A549 (cell line): ENCODE measurements at places on chromosomes 13 and 19. TPM values are rescaled to one million over a fixed set of nuclear protein-coding genes. Genes with fewer than 3 reads are reported as not detected.

DNA sequence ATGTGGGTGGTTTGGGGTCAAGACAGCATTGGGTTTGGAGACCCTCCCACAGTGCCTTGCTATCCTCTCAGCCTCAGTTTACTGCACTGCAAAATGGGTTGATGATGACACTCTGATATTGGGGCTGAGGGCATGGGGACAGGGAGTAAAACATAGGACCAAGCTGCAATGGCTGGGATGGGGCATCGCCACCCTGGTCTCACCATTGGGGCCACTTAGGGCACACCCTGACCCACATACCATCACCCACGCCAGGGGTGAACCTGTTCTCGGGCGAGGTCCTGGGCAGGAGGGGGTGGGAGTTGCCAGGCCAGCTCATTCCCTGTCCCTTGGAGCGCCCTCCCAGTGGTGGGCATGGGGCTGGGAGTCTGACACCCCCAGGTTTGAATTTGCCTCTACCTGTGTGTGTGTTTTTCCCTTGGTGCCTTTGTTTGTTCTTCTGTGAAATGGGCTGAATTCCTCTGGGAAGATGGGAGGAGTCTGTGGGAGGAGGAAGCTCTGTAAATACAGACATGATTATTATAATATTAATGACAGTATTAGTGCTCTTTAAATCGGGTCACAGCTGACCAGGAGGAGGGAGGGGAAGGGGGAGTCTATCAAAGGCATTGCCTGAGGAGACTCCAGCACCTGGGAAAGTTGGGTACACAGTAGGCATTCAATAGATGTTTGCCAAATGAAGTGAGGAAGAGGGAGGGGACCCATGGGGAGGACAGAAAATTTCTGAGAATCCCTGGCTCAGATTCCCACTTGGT, 2.2 kb upstream of the FCHO1 start:
- DNase-seq: no peak

The FAM83E gene
- 0.24 to 0.45 TPM (median 0.41 TPM) in 3 replicates for polyA plus RNA-seq

The GPR183 gene
- polyA plus RNA-seq: not detected in 3 replicates

The MBD3L2 gene
- polyA plus RNA-seq: not detected in 3 replicates

The ZNF560 gene
- not detected in 3 replicates for polyA plus RNA-seq

DNA sequence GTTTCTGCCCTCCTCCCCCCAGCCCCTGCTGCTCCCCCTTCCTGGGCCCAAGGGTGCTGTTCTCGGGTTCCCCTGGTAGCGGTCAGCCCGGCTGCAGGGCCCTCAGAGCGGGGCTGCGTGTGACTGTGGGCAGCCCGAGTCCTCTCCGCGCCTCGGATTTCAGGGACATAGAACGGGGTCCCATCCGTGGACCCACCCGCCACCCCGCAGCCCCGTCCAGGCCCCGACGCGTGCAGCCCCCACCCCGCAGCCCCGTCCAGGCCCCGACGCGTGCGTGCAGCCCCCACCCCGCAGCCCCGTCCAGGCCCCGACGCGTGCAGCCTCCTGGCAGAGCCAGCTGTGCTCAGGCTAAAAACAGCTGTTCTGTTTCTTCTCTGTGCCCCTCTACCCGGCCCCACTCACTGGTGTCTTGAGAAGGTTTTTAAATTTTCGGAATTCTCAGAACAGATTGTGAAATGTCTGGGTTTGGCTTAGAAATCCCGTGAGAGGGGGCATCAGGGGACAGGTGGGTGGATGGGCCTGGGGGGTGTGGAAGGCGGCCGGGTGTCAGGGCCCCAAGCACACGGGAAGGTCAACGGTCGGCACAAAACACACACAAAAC, 5.5 kb upstream of the PRTN3 start:
- DNase-seq: no peak

GRCh38 chr19:34179066-34179465, 6.8 kb downstream of the LSM14A start:
- DNase-seq: no peak

DNA sequence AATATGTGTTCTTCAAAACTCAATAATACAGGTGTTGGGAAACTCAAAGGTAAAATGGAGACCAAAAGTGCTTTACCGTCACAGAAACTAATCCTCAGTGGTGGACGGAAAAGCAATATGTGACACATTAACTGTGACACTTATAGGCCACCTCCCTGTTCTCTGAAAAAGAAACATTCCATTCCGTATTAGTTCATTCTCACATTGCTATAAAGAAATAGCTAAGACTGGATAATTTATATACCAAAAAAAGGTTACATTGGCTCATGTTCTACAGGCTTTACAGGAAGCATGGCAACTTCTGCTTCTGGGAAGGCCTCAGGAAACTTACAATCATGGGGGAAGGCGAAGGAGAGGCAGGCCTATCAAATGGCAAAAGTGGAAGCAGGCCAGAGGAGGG, 435.3 kb upstream of the HTR2A start:
- DNase-seq: no peak

DNA sequence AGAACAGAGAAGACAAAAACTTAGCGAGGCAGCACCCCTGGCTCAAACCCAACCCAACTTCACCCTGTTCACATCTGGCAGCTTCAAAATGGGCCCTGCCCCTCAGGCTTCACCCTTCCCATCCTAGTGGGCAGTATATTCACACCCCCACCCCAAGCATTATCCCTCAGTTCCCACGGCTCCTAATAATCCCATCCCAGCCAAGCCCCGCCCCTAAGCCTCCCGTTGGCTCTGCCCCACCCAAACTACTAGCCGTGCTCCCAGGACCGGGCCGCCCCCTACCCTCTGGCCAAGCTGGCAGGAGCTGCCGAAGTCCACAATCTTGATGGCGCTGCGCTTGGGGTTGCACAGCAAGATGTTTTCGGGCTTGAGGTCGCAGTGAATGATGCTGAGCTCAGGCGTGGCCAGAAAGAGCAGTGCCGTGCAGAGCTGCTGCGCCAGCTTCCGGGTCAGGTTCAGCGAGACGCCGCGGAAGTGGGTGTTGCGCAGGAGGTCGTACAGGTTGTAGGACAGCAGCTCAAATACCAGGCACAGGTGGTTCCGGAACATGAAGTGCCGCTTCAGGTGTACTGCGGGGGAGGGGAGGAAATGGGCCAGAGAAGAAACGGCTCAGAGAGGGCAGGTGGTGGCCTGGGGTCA, 5.8 kb downstream of the DYRK1B start:
- DNase-seq: no peak

- no peak for DNase-seq
These were observed 7.5 kb upstream of the C1QTNF9 start for GRCh38 chr13:24301911-24302310.

The SMIM24 gene
- 0.62 to 1.0 TPM (median 0.67 TPM) in 3 replicates for polyA plus RNA-seq
